Activated naive CD8-positive, alpha-beta T cell treated with anti-CD3 and anti-CD28 coated beads for 36 hours (primary cell): ENCODE measurements at places on chromosomes 3 and 15.

DNA sequence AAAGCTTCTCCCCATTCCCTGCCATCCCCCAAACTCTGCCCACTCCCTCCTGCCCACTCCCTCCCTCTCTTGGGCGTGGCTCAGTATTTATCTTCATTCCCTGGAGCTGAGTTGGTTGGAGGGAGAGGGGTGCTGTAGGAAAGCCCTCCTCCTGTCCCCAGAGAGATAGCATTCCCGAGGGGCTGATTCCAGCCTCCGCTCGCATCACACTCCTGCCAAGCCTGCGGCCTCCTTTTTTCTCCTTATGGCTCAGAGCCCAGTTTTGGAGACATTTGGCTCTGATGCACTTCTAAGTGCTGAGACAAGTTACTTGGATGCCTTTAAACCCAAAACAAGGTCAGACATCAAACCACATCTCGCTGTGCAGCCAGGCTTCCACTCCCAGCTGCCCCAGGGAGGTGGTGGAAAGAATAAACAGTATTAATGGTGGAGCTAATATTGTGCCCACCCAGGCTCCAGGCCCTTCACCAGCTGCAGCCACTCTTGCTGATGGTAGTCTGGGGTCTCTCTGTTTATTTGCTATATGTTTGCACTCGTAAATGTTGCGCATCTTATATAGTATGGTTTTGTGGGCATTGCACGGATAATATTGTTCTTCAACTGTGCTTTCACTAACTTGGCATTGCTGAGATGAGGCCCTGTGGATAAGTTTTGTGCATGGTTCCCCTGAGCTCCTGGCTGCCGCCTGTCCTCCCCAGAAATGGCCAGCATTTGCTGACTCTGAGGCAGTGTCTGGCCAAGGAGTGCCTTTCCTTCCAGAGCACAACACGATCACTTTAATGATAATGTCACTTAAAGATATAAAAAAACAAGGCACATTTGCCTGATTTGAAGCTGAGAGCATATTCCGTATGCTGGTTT, 157.2 kb downstream of the LRRC28 start:
- no peak for DNase-seq

- peak; percentile 71 for DNase-seq
These were observed 9.5 kb downstream of the RPS17 start for GRCh38 chr15:82530606-82531379.

DNA sequence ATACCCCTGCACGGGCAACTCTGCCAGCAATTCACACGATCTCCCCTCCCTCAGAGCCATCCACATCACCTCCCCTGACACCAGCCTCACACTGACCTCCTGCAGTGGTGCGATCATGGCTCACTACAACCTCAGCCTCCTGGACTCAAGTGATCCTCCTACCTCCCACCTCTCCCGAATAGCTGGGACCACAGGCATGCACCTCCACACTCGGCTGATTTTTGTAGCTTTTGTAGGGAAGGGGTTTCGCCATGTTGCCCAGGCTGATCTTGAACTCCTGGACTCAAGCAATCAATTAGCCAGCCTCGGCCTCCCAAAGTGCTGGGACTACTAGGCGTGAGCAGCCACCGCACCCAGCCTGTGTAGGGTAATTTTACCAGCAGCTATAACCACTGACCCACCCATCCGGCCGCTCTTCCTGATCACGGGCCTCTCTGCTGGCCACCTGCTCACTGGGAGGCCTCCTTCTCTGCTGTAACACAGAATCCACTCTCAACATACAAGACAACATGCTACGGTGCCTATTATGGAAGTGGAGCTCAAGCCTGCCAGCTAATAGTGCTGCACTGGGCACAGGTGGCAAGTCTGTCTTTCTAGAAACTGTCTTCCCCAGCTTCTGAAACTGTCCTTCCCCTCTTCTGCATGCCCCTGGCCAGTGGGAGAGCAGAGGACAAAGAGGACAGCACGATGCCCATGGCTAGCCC, 4.6 kb downstream of the GP9 start:
- no peak for DNase-seq

DNA sequence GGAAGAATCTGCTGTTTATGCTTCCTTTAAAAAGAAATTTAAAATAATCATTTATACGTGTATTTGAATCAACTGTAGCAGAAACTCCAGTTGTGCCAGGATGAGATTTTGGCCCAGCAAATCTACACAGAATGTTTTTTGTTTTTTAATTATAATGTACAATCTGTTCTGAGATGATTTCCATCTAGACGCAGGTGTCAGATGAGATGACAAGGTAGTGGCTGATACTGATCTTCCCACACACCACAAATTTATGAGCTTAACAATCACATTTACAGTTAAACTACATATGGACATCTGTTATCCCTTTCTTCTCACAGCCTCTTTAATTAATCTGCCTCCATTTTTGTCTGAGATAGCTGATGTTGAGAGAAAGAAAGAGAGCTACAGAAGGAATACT, 23.6 kb downstream of the DCLK3 start:
- no peak for DNase-seq

DNA sequence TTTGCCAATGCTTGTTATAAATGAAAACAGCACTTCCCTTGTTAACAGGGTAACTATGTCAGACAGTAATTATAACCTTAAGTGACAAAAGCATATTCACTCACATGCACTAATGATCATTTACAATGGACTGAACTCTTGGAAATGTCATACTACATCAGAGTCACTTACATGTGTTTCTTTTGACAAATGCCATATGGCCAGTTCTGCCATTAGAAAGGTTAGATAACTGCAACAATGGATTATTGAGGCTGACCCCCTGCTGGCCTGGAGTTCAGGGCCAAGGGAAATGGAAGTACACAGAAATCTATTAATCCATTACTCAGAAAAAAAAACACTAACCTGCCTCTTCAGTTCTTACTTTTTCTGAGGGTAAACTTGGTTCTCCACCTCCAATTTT, 313.4 kb downstream of the CNTN3 start:
- DNase-seq: no peak

- DNase-seq: no peak
These were observed 49.1 kb downstream of the CCNL1 start for GRCh38 chr3:157110761-157111278.

- DNase-seq: no peak
These were observed 17.5 kb downstream of the DNAJB8 start for GRCh38 chr3:128449111-128449638.

DNA sequence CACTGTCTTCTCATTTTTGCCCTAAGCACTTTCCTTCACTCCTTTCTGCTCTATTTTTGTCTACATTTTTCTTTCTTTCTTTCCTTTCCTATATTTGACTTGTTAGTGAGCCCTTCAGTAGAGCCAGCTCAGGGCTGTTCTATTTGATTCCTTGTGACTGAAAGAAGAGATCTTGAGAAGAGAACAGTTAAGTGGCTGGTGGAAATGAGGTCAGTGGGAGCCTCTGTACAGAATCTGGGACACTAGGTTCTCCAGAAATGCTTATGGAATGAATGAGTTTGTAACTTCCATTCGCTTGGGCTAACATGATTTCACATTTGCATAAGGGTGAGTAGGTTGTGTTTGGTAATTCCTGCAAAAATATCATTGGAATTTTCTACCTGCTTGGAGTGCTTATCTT, 45.6 kb downstream of the CACNA2D3 start:
- no peak for DNase-seq
